ENCODE measurements at places on chromosomes 1 and 21. TPM values are rescaled to one million over a fixed set of nuclear protein-coding genes. Genes with fewer than 3 reads are reported as not detected.
A peak's percentile ranks its signal among the peaks of the same experiment; 100 is the strongest.

GRCh38 chr1:29415861-29416260, 179.5 kb downstream of the PTPRU start:
- DNase-seq = no peak

GRCh38 chr1:180208264-180208663, 21.8 kb upstream of the LHX4 start:
- peak; percentile 6 for DNase-seq

DNA sequence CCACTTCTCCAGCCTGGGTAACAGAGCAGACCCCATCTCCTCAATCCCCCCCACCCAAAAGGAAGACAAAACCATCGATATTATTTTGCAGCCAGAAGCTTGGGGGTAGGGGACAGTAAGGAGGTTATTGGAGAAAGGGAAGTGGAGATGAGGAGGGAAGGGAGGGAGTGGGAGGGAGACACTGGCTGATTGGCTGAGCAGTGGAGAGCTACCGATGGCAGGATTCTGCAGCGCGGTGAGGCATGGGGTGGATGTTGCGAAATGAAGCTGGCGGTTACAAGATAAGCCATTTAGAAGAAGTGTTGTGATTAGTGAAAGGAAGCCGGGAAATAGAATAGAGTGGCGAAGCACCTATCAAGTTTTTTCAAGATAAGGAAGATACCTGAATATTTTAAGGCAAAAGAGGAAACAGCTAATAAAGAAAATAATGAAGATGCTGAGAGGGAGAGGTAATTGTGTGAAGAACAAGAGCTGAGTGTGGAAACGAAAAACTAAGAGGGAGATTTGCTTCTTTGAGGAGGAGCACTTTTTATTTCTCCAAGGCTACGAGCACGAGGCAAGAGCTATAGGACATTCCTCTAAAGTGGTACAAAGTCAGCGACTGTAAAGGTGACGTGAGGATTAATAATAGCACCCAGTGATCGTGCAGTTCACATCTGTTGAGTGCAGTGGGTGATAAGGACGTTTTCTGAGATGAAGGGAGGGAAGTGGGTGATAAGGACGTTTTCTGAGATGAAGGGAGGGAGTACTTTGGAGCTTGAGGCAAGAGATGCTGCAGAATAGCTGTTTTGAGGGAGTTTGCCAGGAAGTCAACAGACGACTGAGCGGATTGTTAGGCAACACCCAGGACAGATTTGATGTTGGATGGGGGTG, 103.2 kb upstream of the KIF26B start:
- DNase-seq = no peak

- DNase-seq = peak; percentile 93
Observed at GRCh38 chr21:38804789-38805327, 871 bp upstream of the ETS2 start.

DNA sequence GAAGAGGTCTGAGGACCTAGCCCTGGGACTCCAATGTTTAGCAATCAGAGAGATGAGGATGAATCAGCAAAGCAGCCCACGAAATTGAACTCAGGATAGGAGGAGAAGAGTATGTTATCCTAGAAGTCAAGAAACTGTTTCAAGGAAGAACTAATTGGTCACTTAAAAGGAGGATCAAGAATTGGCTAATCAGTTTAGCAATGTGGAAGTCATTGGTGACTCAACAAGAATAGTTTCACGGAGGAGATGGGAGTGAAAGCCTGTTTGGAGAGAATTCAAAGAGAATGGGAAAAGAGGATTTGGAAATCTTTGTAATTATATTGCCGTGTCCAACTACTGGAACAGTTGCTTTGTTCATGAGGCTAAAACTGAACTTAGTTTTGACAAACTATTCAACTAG, 7.4 kb downstream of the HMCN1 start:
- no peak for DNase-seq

- no peak for DNase-seq
Observed at GRCh38 chr1:114561333-114561732, 20.1 kb downstream of the BCAS2 start.

DNA sequence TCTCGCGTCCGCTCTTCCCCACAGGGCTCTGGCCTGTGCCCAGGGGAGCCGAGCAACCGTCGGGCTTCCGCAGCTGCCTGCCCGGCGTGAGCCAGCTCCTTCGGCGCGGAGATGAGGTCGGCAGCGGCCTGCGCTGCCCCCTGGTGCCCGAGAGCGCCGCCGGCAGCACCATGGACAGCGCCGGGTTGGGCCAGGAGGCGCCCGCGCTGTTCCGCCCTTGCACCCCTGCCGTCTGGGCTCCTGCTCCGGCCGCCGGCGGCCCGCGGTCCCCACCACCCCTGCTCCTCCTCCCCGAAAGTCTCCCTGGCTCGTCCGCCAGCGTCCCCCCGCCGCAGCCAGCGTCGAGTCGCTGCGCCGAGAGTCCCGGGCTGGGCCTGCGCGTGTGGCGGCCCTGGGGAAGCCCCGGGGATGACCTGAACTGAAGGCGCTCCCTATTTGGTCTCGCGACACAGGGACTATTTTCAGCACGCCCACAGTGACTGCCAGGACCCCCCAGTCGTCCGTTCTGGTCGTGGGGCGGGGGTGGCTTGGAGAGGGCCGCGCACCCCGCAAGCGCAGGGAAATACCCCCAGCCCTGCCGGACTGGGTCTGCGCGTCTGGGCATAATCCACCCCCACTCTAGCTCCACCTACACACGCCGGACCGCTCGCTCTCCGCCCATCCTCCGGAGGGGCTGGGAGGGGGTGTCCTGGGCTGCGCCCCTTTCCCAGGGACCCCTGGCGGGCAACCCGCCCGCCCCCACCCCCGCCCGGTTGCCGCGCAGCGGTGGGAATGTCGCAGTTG, 1.3 kb downstream of the HES3 start:
- DNase-seq = peak; percentile 95

- DNase-seq = no peak
Observed at GRCh38 chr1:23366598-23366997, 3.0 kb downstream of the ZNF436 start.

GRCh38 chr1:163213626-163214025, 10.9 kb upstream of the RGS5 start:
- no peak for DNase-seq

DNA sequence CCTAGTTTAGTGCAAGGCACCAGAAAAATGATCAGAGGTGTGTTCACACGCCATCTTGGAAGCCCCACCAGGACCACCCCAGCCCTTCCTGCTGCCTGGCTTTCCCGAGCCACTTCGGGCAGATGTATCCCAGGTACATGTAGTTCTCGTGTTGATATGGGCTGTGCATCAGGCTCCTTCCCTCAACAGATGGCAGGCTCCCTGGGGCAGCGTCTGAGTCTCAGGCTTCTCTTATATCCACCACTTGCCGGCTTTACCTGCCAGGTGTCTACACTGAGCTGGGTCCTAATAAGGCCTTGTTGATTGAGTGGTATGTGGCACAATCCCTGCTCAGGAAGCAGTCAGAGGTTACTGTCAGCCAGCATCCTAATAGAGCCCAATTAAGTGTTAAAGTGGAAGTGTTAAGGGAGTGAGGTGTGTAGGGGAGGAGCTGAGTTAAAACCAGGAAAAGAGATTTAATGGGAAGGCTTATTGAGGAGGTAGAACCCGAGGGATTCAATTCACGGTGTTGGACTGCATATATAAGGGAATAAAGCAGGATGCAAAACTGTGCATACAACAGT, 8.5 kb downstream of the GPA33 start:
- DNase-seq = no peak

DNA sequence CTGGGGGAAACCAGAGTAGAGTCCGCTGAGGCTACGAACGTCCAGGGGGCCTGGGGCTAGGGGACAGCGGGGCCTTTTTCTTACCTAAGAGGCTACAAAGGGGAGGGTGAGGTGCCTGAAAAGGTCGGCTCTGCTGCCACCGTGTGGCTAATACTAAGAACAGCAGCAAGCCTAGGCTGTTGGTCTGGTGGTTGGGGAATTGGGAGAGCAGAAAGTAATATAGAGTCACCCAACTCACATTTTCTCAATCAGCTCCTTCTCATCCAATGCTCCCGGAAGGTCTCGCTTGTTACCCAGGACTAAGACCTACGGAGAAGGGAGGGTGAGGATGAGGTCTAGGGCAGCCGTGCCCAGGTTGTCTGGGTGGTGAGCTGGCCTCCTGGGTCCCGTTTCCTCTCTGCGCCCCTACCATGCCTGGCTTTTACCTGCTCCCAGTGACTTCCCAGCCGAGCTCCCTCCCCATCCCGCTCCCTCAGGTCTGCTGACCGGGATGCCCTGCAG, 9.3 kb downstream of the ARL8A start:
- no peak for DNase-seq

DNA sequence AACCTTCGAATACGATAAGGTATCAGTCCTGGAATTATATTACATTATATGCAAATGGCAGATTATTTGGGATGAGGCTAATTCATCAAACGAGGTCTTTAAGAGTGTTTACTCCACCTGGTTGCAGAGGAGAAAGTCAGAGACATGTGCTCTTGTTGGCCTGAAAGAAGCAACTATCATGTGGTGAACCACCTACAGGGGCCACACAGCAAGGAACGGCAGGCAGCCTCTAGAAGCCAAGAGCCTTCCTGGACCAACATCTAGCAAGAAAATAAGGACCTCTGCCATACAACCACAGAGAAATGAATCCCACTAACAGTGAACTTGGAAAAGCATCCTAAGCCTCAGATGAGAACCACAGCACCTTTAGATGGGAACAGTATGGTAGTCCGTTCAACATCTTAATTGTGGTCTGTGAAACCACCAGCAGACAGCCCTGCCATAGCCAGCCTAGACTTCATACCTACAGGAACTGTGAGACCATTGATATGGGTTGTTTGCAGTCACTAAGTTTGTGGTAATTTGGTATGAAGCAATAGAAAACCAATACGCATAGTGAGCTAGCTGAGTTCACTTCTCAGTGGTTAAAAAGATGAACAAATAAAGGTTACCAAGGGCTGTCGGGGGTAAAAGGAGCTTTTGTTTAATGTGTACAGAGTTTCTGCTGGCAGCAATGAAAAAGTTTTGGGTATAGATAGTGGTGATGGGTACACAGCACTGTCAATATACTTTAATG, 345.7 kb upstream of the RUNX1 start:
- DNase-seq = no peak

DNA sequence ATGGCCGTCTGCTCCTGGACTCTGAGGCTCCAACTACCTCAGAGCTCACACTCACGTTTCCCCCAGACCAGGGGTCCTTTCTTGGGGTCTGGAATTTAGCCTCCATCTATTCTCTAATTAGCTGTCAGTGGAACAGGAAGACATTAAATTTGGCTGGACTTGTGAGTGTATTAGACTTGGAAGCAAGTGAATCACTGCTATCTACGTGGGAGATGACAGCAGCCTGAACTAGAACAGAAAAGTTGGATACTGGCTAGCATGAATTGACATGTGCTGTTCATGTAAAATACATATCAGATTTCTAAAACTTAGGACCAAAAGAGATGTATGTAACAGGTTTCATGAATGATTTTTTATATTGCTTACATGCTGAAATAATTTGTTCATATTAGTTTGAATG, 28.0 kb downstream of the TAF5L start:
- no peak for DNase-seq

- DNase-seq = no peak
Observed at GRCh38 chr1:234603221-234604204, 6.5 kb downstream of the IRF2BP2 start.

DNA sequence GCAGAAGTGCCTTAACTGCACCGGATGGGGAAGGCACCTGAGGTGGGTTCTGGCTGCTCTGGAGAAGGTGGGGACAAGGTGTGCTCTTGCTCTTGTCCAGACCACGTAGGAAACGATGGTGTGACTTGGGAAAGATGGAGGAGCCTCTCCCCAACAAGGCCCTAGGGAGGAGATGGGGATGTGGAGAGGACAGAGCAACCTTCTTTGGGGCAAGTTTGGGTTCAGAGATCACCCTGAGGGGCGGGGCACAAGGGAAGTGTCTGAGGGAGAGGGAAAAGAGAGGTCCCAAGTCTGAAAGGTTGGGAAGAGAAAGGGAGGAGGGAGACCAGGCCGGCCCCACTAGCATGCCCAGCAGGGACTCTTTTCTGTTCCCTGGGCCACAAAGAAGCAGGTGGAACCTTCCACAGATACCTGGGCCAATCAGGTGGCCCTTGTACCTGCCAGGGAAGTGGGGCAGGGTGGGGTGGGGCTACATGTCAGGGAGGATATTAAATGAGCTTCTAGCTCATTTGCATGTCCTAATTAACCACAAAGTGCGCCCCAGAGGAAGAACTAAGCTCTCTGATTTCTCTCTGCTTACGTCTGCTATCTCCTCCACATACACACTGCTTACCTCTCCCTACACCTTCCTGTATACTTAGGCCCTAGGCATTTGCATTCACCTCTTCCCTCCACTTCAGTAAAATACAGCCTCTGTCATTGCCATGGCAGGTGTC, 15.9 kb downstream of the INKA2 start:
- DNase-seq = no peak

DNA sequence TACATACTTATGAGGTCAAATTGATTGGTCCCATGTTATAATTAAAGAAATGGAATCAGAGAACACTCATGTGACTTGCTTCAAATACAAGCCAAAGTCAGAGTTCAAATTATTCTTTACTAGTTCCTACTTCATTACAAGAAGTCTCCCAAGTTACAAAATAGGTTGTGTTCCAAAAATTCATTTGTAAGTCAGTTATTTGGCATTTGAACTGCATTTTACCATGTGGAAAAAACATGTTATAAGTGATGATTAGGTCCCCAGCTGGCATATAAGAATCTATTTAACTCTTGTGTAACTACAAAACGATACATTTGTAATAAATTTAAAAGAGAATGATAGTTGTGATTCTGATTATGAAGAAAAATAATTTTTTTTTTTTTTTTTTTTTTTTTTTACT, 124.1 kb downstream of the DISP1 start:
- DNase-seq = no peak

- DNase-seq = peak; percentile 34
Observed at GRCh38 chr1:30639881-30640452, 83.4 kb downstream of the MATN1 start.

GRCh38 chr1:65431111-65431705, 10.7 kb downstream of the LEPR start:
- no peak for DNase-seq

DNA sequence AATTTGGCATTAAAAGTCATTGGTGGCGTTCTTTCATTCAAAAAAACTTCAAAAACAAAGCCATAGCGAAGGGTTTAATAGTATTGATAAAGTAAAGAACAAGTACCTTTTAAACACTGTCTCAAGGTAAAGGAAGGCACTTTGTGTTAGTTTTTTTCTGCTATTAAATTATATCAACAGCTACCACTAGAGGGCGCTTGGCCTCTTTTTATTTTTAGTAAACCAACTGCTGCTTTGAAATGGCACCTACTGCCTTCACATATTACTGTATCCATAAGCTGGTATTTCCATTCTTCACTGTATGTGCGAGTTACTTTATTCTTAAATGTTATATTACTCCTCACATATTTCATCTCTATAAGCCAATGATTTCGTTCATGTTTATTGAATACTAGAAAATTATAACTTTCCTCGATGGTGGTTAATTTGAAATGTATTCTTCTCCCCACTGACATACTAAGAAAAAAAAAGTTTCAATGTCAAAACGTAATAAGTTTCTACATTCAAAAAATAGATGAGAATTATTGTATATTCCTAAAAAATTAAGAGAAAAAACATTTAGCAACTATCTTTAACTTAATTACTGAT, 125.7 kb upstream of the CXADR start:
- DNase-seq = no peak

TEX38 gene
- total RNA-seq = not detected

G0S2 gene
- total RNA-seq = 35.0 TPM

LRRC53 gene
- not detected for total RNA-seq

TSTD1 gene
- total RNA-seq = 12.5 TPM

RXFP4 gene
- total RNA-seq = not detected

NDUFS2 gene
- total RNA-seq = 57.9 TPM

GPR37L1 gene
- total RNA-seq = not detected

Measured in posterior vena cava (tissue), 2 donors.